ENCODE measurements at places on chromosomes 4 and X.

GRCh38 chr4:72975488-72975784 lies 94.1 kb downstream of the COX18 start:
- no peak for DNase-seq

- no peak for DNase-seq
Observed at GRCh38 chrX:39956803-39957394, 140.9 kb downstream of the BCOR start.

DNA sequence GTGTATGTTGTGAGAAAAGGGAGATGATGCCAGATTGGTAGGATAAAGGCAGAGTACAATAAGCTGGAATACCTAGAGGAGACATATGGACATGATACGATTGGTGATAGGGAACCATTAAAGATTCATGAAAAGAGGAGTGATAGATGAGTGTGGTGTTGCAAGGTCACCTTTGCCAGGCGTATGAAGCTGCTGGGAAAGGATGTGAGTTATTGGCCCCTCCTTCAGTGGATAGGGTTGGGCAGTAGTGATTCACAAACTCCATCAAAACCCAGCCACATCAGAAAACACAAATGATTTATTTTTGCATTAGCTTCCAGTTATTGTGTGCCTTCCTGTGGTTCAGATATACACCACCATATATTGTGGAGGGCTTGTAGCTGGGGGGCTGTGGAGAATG lies 34.3 kb downstream of the TMEM164 start:
- no peak for DNase-seq

DNA sequence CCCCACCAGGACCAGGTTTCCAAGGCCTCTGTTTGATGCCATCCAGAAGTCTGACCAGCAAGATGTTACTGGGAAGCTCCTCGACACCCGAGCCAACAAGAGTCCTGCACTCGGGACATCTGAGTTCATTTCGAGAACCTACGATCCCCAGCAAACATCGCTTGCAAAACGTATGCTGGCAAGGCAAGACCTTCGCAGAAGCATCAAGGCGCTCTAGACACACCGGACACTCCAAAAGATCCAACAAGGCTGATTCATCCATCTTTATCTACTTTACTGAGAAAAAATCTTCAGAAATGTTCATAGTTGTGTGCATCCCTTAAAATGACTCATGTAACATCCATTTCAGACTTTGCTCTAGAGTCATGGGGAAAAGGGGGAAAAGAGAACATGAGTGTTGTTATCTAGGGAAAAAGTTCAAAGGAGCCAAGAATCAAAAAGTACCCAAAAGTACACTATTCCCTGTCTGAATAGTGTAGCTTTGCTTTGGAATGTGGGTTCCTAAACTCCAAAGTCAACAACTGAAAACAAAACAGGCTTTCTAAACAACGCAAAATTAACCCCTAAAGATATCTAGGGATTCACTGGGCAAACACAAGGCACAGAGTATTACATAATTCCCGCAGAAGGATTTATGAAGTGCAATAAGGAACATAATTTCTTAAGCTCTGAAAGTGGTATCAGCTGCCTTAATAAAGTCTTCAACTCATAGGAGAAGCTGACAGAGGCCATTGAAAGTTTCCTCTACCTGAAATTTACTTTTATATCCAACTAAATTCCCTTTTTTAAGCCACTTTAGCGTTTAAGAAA lies 1.6 kb downstream of the SH3RF1 start:
- no peak for DNase-seq

GRCh38 chr4:177297785-177298391 lies 11.8 kb upstream of the NEIL3 start:
- DNase-seq = no peak

- no peak for DNase-seq
Observed at GRCh38 chr4:23023121-23023520, 330.4 kb downstream of the GBA3 start.

DNA sequence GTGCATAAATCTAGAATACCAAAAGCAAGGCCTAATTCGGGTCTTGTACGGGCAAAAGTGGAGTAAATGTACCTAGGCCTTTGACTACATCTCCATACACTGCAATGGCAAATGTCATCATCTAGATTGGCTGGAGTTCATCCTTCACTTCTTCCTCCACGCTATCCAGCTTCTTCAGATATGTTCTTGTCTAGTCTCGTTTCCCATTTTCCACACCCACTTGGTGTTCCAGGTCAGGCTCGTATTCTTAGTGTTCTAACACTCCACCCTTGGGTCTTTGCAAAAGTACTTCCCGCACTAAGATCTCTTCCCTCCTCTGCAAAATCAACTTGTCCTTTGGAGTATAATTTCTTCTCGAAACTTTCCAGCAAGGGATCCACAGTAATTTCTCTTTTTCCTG lies 1.4 kb downstream of the COQ2 start:
- no peak for DNase-seq

DNA sequence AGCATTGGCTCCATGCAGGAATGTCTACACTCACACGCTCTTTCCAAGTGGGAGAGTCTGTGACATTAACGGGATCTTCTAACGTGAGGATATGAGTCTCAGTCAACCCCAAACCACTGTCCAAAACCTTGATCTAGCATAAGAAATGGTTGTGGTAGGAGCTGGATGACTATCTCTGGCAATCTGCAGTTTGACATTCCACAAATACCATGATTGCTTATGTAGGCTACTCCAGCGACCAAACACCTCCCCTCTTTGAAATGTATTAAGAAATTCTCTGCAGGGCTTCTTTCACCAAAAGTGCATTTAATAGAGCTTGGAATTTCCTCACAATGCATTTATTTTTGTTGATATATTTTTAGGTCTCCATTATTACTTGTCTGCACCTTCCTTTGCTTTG lies 14.1 kb upstream of the STX18 start:
- no peak for DNase-seq

DNA sequence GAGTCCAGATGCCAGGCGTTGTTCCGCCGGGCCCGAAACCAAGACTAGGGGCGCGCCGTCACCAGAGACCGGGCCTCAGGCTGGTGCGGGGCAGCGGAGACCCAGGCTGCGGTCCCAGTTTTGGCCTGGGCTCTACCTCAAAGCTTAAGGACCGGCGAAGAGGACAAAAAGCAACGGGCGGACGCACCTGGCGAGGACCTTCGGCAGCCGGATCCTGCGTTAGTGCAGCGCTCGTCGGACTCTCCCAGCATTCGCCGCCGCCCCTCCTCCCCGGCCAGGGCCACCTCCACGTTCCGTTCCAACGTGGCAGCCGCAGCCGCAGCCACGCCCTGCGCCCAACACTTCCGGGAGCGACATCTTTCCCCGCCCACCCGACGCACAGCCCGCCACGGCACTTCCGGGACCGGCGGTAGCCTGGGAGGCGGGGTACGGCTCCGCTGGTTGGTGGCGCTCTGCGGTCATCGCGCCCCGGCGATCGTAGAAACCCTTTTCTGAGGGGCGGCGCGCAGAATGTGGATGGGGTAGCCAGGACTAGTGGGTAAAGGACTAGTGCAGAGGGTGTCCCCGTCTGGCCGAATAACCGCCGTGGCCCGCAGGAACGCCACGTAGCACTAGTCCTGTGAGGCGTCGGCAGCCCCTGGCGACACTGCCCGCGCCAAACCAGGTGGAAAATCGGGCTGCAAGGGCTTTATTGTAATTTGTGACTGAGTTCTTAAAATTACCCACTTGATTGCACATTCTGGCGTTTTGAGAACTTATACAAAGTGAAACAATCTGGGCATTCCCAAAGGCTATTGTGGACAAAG lies at the start of gene SEC31A:
Gene SEC31A (minus strand): TSS at position 253 of the 806 bp plus-strand sequence. CDS start 9,217 bp downstream, outside the sequence.
- peak; percentile 96 for DNase-seq

- no peak for DNase-seq
Observed at GRCh38 chr4:145891958-145892357, 46.7 kb downstream of the ZNF827 start.

- no peak for DNase-seq
Observed at GRCh38 chr4:105944540-105944939, 49.3 kb downstream of the NPNT start.

GRCh38 chr4:128861856-128862518 lies 52.5 kb downstream of the JADE1 start:
- peak; percentile 17 for DNase-seq

DNA sequence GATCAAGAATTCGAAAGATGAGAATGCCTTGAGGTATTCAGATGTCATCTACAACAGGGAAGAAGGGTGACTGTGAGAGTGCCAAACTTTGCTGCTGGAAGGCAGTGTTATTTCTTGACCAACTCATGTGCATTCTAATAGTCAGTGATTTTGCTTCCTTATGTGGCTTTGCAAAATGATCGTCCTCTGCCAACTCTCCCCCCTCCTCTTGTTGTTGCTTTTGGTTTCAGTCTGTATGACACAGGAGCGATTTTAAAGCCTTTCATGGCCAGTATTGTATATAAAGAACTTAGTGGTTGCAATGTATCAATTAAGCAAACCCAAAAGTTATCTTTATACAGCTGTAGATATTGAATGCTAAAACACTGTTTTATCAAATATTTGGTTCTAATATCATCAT lies 379.1 kb downstream of the IL1RAPL1 start:
- no peak for DNase-seq

- no peak for DNase-seq
Observed at GRCh38 chr4:8370835-8371595, 69.5 kb downstream of the ACOX3 start.

DNA sequence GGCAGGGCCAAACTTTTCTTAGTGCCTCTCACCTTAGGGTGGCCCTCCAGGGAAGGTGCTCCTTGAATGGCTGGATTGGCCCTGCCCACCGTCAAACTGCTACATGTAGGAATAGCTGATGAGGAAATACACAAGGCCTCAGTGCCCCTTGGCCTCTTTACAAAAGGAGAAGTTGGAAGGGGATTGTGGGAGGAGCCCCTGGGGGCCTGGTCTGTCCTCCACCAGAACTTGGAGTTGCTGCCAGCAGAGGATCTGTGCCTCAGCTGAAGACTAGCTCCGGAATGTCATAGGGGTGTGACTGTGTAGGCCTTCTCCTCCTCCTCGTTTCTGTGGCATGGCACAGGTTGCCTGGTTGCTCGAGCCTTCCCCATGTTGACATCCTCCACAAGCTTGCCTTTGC lies 142.7 kb downstream of the AMMECR1 start:
- DNase-seq = no peak

- no peak for DNase-seq
Observed at GRCh38 chr4:108620933-108621905, 843 bp downstream of the RPL34 start.

GRCh38 chrX:106964290-106964689 lies 35.7 kb downstream of the MORC4 start:
- no peak for DNase-seq

GRCh38 chr4:7827566-7827965 lies 112.1 kb downstream of the AFAP1 start:
- no peak for DNase-seq

DNA sequence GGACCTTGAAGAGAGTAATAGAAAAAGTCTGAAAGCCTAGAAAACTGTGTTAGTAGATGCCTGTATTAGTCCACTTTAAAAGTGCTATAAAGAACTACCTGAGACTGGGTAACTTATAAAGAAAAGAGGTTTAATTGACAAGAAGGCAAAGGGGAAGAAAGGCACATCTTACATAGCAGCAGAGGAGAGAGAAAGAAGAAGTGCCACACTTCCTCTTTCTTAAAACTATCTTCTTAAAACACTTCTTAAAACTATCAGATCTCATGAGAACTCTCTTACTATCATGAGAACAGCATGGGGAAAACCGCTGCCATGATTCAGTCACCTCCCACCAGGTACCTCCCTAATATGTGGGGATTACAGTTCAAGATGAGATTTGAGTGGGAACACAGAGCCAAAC lies 18.8 kb upstream of the COL25A1 start:
- DNase-seq = no peak

Measured in CD4-positive, alpha-beta T cell treated with Interleukin-10 for 1 hour (primary cell).